Erythroblast (primary cell): ENCODE measurements at places on chromosomes 7 and 10.

GRCh38 chr7:539731-540411 lies 20.2 kb upstream of the PDGFA start:
- no peak for DNase-seq

DNA sequence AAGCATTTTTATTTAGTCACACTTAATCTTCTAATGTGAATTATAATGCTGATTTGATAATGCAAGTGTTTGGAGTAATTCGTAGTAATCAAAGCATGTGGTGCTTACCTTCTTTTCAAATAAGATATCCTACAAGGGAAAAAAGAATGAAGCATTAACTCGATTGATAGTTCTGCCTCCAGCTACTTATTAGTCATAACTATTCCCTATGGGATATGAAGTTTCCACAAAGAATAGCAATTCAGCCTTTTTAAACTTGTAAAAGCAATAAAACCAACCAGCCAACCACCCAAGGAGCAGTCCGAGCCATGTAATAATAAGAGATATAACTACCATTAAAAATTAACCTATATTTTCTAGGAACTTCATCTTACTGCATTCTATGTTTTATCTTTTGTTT lies 11.6 kb downstream of the COL28A1 start:
- no peak for DNase-seq

DNA sequence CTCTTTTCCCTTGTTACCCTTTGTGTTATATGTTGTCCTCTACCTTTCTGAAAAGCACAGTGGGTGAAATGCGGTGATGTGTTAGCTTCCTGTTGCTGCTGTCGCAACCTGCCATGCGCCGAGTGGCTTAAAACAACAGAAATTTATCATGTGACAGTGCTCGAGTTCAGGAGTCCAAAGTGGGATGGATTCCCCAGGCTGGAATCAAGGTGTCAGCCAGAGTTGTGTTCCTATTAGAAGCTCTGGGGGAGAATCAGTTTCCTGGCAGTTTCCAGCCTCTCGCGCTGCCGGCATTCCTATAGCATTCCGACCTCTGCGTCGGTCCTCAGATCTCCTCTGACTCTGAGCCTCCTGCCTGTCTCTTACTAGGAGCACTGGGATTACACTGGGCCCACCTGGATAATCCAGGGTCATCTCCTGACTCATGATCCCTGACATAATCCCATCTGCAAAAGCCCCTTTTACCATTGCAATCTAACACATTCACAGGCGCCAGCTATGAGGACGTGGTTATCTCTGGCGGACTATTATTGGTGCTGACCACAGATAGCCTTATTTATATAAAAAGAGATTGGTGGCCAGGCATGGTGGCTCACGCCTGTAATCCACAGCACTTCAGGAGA lies 207.5 kb downstream of the CUX1 start:
- no peak for DNase-seq

DNA sequence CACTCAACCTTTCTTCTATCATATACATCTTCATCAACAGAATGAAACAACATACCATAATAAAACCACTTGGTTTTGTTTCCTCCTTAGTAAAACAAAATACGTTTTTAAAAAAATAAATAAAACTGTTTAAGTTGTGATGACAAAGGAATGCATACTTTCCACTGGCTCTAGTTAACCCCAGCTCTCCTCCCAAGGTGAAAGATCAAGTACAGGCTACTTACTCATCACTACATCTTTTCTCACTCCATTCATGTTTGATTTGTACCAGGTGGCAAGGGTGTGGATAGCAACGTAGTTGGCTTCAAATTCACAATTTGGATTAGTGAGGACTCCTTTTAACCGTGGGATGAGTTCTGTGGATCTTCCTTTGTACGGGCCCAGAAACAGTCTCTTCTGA lies 14.7 kb downstream of the OGA start:
- no peak for DNase-seq

DNA sequence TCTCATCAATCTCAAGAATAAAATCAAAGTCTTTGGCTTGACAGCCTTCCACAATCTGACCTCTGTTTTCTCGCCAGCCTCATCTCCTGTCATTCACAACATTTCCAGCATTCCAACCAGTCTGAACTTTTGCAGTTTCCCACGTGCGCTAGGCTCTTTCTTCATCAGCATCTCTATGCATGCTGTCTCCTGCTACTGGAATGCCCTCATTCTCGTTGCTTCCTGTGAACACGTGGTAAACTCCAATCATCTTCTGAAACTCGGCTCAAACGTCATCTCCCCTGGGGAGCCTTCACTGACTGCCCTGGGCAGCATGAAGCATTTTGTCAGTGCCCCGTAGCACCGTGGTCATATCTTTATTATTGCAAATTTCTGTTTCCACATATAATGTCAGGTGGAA lies 12.2 kb upstream of the RSBN1L start:
- DNase-seq: no peak

DNA sequence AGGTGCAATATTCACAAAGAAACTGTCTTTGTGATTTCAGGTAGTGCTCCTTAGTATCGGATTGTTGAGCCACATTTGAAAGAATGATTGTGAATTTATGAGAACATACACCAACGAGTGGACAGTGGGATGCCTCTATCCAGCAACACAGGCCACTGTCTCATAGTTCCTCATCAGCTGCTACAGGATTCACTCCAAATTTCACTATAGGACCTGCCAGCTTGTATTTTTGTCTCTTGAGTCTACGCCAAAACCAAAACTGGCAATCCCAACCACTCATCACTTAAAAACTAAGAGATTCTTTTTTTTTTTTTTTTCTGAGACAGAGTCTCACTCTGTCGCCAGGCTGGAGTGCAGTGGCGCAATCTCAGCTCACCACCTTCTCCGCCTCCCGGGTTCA lies 964.5 kb downstream of the CNTNAP2 start:
- no peak for DNase-seq

DNA sequence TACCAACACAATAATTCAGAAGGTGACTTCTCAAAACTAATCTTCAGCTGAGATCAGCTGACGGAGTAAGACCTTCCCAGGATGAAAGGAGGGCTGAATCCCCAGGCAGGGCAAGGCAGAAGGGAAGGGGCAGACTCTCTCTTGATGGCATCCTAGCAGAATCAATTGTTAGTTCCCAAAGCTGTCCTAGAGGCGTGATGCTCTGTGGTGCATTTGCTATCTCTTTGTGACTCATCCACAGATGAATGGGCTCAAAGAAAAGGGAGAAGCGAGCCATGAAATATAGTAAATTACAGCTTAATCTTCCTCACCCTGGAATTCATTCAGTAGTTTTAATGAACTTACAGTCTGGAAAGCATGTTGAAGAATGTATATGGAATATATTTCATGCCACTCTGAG lies 37.2 kb downstream of the PDE1C start:
- no peak for DNase-seq

DNA sequence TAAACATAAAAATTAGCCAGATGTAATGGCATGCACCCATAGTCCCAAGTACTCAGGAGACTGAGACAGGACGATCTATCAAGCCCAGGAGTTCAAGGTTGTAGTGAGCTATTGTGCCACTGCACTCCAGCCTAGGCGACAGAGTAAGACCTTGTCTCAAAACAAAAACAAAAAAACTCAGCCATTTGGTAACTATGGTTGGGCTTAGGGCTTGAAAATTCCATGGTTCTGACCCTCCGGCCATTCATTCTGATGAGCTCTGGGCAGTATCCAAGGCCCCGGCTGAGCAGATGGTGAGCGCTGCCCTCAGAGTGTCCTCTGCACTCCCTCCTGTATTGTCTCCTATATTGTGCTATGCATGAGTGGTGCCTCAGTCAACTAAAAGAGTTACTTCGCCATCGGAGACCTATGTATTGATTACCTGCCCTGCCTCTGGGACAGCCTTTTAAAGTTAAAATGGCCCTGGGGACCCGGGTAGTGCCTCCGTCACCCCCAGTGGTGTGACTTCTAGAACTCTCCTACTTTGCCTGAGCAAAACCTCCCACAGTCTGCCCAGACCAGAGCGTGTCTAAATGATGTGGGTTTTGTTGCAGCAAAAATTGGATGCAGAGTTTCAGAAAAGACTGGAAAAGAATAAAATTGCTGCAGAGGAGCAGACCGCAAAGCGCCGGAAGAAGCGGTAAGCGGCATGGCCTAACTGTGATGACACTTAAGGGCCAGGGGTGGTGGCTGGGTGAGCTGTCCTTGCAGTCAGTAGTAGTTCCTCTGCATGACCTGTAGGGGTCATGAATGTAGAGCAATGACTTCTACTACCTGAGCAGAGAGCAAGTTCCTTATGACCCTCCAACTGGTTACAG lies 8.1 kb downstream of the PRKRIP1 start:
- DNase-seq: peak; percentile 76

- no peak for DNase-seq
Measured at GRCh38 chr7:152411389-152411788, 24.4 kb downstream of the KMT2C start.

DNA sequence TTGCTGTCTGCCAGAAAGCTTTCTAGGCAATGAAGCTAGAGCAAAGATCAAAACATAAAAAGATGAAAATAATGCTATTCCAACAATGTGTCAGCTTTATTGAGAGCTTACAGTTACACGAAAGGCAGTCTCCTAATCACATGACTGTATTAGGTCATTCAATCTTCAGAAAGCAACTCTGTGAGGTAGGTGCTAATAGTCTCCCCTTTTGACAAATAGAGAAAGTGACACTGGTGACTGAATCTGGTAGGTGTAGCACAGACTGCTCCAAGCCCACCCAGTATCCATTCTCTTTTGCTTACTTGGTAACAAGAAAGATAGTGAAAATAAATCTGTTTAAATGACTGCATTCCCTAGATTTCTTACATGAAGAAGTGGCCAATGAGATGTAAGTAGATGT lies 58.8 kb downstream of the DGKB start:
- DNase-seq: no peak

- DNase-seq: no peak
Measured at GRCh38 chr10:47206449-47207280, 93.3 kb upstream of the GDF10 start.

DNA sequence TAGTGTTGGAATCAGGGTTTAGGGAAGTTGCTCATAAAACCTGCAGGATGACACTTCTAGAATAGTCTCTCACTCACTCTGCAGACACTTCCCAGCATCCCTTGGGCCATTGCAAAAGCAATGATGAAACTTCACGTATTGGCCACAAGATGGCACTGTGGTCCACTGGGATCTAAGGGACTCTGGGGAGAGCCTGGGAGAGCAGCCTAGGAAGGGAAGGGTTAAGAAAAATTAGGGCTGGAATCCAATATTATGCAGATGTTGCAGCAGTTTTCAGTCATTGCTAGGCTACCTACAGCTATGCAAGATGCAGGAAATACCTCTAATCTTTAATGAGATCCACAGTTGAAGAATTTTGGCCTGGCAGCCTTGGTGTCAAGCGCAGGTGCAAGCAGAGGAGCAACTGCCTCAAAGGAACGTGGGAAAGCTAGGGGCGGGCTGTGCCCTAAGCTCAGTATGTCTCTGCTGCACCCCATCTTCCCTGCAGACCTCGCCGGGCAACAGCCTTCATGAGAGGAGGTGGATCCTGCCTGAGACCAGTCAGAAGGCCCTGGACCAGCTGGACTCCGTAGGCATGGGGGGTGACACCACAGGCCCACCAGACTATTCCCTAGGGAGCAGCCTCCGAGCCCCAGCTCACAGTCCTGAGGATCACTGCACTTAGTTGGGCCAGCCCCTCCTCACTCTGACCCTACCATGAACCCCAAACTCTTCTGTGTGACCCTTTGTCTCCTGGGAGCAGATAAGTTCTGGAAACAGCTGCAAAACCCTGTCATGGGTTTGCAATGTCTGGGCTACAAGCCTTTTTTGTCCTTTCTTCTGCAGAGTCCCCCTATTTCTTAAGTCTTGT lies 127.9 kb upstream of the PRSS58 start:
- DNase-seq: peak; percentile 77

GRCh38 chr7:47688311-47689100 lies 106.6 kb upstream of the TNS3 start:
- DNase-seq: no peak

- DNase-seq: peak; percentile 93
Measured at GRCh38 chr10:125149036-125149679, 11.2 kb downstream of the CTBP2 start.

- no peak for DNase-seq
Measured at GRCh38 chr7:9231630-9232121, 798.3 kb downstream of the NXPH1 start.

- no peak for DNase-seq
Measured at GRCh38 chr10:92849234-92849525, 860 bp downstream of the EXOC6 start.

GRCh38 chr7:46972205-46972604 lies 609.7 kb downstream of the TNS3 start:
- no peak for DNase-seq

GRCh38 chr7:20650782-20651181 lies 35.3 kb downstream of the ABCB5 start:
- no peak for DNase-seq

DNA sequence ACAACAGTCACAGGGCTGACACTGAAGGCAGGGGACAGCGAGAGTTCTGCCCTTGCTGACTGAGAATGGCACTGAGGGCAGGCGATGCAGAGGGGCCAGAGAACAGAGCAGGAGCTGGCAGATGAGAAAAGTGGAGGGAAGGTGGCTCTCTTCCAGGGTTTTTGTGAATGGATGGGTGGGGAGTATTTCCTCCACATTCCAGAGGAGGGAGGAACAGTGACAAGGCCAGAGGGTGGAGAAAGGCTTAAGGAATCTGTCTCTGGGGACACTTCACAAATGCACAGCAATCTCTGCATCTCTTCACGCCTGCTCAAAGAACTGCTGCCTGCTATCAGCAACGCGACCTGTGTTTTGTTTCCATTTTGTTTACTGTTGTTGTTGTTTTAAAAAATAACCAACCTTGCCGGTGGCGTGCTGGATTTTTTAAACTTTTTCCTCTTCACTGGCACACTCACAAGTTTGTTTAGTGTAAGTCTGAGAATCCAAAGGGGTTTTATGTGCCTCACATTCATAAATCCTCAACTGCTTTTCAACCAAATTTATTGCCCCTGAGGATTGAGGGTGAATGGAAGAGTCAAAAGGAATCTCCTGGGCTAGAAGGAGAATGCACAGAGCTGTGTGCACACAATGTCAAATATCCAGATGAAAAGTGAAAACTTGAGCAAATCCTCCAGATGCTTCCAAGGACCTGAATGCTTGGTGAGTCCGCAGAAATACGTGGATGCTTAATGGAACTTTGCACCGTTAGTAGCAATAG lies 129.3 kb downstream of the GLI3 start:
- DNase-seq: no peak

DNA sequence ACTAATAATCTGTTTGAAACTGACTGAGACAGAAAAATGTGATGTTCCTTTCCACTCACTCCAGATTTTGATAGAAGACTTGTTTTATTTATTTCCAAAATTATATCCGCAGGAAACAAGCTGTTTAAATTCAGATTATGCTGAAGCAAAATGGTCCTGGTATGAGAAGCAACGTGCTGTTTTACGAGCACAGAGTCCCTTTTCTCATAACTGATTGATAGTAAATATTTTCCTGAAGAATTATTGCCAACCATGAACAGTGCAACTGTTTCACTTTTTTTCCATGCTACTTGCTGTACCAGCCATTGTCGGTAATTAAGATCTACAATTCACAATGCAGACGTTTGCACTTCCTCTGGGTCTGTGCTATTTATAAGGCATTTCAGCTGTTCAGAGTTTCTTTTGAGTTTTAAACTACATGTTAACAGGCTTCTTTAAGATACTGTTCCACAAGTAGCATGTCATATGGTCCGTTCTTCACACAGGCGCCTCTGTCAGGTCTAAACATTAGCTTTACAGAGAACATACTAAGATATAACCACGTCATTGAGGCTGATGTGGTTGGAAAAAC lies 103.8 kb downstream of the POLL start:
- DNase-seq: no peak
